Iris pigment epithelial cell (primary cell): ENCODE measurements at places on chromosomes 5 and 9.

DNA sequence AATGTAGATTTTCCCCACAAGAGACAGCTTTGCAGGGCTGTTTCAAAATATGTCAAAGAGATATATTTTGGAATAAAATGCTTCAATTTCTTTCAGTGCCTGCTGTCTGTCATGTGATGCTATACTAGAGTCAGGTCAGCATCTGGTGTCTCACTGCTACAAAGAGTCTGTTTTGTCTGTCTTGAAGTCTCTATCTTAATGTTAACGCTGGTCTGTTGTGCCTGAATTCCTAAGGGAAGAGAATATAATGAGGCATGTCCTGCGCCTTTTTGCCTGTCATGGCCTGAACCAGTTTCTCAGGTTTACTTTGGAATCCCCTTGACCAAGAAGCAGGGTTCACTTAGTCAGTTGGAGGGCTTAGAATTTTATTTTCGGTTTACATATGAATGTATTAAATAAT is 176.4 kb downstream of the PDZD2 start:
- DNase-seq, result no peak

DNA sequence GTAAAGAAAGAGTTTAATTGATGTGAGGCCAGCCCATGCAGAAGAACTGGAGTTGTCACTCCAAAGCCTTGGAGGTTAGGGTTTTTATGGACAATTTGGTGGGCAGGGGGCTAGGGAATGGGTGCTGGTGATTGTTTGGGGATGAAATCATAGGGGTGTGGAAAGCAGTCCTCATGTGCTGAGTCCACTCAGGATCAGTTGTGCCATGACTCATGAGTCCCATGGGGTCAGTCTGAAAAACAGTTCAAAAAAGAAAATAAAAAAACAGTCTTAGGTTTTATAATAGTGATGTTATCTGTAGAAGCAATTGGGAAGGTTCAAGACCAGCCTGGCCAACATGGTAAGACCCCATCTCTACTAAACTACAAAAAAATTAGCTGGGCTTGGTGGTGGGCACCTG is 162.3 kb downstream of the KDM4C start:
- DNase-seq, result peak; percentile 53

- no peak for DNase-seq
Measured at GRCh38 chr5:31954091-31954490, 220.0 kb downstream of the GOLPH3 start.

GRCh38 chr5:129141696-129142095 is 47.1 kb downstream of the ISOC1 start:
- DNase-seq, result no peak

GRCh38 chr5:106728208-106728607 is 942.5 kb downstream of the EFNA5 start:
- no peak for DNase-seq

- DNase-seq, result no peak
Measured at GRCh38 chr5:107541400-107541799, 129.3 kb downstream of the EFNA5 start.
